A549 treated with Mapracorat at 1 μM for 4 hours (cell line): ENCODE measurements at places on chromosomes 4 and X. TPM values are rescaled to one million over a fixed set of nuclear protein-coding genes. Genes with fewer than 3 reads are reported as not detected.

NPY1R gene
- total RNA-seq: 0.07 to 0.19 TPM (median 0.12 TPM) in 3 of 5 replicates, not detected in the others

MAGEA11 gene
- 0.07 TPM in 1 of 5 replicates, not detected in the others for total RNA-seq

LAGE3 gene
- total RNA-seq: 46.6 to 72.5 TPM (median 69.3 TPM) in 5 replicates

CD38 gene
- 9.6 to 16.6 TPM (median 13.3 TPM) in 5 replicates for total RNA-seq

NKX6-1 gene
- total RNA-seq: 0.27 to 0.63 TPM (median 0.35 TPM) in 5 replicates

CHRDL1 gene
- not detected in 5 replicates for total RNA-seq

CNKSR2 gene
- 1.8 to 3.0 TPM (median 2.3 TPM) in 5 replicates for total RNA-seq

PPP1R2C gene
- not detected in 5 replicates for total RNA-seq

WDR1 gene
- 205 to 222 TPM (median 218 TPM) in 5 replicates for total RNA-seq

PCYT1B gene
- 0.05 to 0.09 TPM in 2 of 5 replicates, not detected in the others for total RNA-seq

POLN gene
- total RNA-seq: 0.33 to 1.8 TPM (median 0.64 TPM) in 5 replicates

GABRG1 gene
- not detected in 5 replicates for total RNA-seq

RENBP gene
- 0.19 TPM in 2 of 5 replicates, not detected in the others for total RNA-seq

RHOH gene
- 0.13 to 0.42 TPM (median 0.19 TPM) in 5 replicates for total RNA-seq

ANKRD50 gene
- 3.8 to 5.8 TPM (median 5.2 TPM) in 5 replicates for total RNA-seq

XAGE3 gene
- not detected in 5 replicates for total RNA-seq

CD99 gene
- 298 to 311 TPM (median 304 TPM) in 5 replicates for total RNA-seq

DSPP gene
- not detected in 5 replicates for total RNA-seq

TMEM144 gene
- 2.4 to 3.5 TPM (median 3.1 TPM) in 5 replicates for total RNA-seq

CLTRN gene
- 0.73 to 1.2 TPM (median 0.93 TPM) in 5 replicates for total RNA-seq

PAGE5 gene
- not detected in 5 replicates for total RNA-seq

LRAT gene
- 0.06 TPM in 1 of 5 replicates, not detected in the others for total RNA-seq

ITIH6 gene
- 0.04 TPM in 1 of 5 replicates, not detected in the others for total RNA-seq

TMEM156 gene
- 18.6 to 22.7 TPM (median 20.8 TPM) in 5 replicates for total RNA-seq

RAB39B gene
- 0.43 to 0.80 TPM (median 0.69 TPM) in 5 replicates for total RNA-seq

EPHA5 gene
- total RNA-seq: 0.17 to 0.45 TPM (median 0.36 TPM) in 5 replicates

TLL1 gene
- total RNA-seq: 0.15 to 0.29 TPM (median 0.20 TPM) in 5 replicates

TRAM1L1 gene
- total RNA-seq: 0.45 to 0.70 TPM (median 0.48 TPM) in 5 replicates

SASH3 gene
- total RNA-seq: not detected in 5 replicates

NBDY gene
- total RNA-seq: 49.1 to 62.7 TPM (median 51.0 TPM) in 5 replicates

FMR1NB gene
- total RNA-seq: not detected in 5 replicates

NPY5R gene
- total RNA-seq: not detected in 5 replicates

PGRMC1 gene
- total RNA-seq: 137 to 153 TPM (median 149 TPM) in 5 replicates

DRD5 gene
- not detected in 5 replicates for total RNA-seq

RELL1 gene
- 5.3 to 7.7 TPM (median 6.4 TPM) in 5 replicates for total RNA-seq

JAKMIP1 gene
- 0.06 TPM in 1 of 5 replicates, not detected in the others for total RNA-seq
